Astrocyte of the hippocampus (primary cell): ENCODE measurements at places on chromosomes 7 and 10.

DNA sequence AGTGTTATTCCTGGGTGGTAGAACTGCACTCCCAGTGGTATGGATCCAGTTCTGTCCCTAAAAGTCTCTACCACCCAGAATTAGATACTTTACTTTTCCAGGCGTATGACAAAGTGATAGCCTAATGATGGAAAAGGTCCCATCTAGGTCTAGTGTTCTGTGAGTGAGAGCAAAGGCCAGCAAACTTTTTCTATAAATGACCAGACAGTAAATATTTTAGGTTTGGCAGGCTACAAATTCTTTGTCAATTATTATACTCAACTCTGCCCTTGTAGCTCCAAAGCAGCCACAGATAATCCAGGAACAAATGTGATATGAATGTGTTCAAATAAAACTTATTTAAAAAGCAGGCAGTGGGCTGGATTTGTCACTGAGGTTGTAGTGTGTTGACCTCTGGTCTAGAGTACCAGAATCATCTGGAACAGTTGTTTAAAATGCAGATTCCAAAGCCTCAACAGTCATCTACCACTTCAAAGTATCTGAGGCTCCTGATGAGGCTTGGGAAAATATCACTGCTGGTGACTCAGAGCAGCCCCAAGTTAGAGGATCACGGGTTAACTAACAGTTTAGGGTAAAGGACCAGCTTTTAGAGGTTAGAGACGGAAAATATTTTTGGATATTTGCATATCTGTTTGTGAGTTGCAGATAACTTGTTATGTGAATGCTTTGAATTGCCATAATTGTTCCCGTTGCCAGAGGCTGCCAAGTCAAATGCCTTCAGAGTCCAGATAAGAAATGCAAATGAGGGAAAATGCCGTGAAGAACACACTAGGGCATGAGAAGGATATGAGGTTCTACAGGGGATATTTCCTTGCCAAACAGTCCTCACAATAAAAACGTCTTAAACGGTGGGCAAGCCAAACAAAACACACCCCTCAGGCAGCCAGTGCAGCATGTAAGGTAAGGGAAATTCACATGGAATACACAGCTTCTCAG, 19.4 kb downstream of the NRAP start:
- DNase-seq: peak; percentile 92

DNA sequence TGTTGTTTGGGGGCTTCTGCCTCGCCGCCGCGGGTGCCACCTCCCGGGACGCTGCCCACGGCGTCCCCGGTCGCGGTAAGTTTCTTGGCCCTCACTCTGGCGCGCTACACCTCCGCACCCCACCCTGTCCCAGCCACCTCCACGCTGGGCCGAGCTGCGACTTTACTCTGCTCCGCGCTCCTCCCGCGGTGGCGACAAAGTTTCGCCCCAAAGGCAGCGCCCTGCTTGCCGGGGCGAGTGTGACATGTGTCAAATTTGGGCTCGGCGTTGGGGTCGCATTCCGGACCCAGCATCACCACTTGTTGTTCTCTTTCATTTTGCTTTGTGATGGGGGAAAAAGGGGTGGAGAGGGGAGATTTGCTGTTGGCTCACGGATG, 167.7 kb upstream of the PPP1R3A start:
- peak; percentile 33 for DNase-seq

DNA sequence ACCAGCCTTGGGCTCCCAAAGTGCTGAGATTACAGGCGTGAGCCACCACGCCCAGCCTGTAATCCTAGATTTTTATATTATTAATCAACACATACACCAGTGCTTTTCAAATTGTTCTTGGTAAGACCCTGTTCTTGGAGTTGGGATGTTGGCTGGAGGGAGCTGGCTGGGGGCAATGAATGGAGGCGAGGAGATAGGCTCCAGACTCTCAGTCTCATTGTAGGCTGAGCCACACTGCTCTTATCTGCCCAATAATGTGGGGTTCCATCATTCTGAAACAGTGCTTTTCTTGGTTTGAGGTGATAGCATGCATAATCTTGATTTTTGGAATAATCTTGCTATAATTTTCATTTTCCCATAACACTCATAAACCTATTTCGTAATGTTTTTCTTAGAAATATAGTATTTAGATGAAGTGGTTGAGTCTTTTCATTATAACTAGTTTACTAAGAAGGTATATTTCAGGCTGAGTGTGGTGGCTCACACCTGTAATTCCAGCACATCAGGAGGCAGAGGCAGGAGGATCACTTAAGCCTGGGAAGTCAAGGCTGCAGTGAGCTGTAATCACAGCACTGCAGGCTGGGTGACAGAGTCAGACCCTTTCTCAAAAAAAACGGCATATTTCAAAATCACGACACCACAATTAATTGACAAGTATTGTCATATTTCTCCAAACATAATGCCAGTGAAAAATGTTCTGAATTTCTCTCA, 65.1 kb upstream of the LYZL2 start:
- no peak for DNase-seq

- no peak for DNase-seq
These were observed 40.0 kb downstream of the CLIP2 start for GRCh38 chr7:74329225-74329624.

GRCh38 chr10:77405771-77406241, 231.8 kb downstream of the KCNMA1 start:
- peak; percentile 85 for DNase-seq

DNA sequence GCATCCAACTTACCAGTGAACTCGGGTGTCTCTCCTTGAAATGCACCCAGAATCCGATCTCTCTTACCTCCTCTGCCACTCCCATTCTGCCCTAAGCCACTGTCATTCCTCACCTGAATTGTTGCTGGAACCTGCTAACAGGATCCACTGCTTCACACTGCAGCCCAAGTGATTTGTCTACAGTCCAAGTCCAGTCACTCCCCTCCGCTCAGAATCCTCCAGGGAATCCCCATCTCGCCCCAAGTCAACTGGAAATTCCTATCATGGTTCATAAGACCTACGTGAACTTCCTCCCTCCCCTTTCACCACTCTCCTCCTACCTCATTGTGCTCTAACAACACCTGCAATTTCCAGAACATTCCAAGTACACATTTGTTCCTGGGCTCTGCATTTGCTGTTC, 91.3 kb downstream of the SCRN1 start:
- no peak for DNase-seq

GRCh38 chr10:130160775-130161174, 24.6 kb downstream of the GLRX3 start:
- DNase-seq: no peak

DNA sequence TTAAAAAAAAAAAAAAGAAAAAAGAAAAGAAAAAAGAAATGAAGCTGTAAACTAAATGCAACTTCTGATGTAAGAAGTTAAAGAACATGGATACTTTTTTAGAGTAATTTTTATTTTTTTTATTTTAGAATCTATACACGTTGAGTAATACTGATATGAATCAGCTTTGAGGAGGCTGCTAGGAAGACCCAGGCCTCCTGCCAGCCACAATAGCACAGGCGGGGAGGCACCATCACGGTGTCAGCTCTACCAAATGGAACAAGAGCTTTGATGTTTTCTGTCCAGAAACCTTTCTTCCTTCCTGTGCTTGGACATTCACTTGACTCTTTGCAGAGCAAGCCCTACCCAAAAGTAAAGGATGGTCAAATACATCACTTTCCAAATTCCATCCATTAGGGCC, 45.3 kb upstream of the EGR2 start:
- DNase-seq: no peak
